Cardiac atrium fibroblast (primary cell): ENCODE measurements at places on chromosomes 5 and 9. TPM values are rescaled to one million over a fixed set of nuclear protein-coding genes. Genes with fewer than 3 reads are reported as not detected.

OR13C3 gene
- not detected in 2 replicates for total RNA-seq

IFNA2 gene
- not detected in 2 replicates for total RNA-seq

PCDHB9 gene
- under 0.01 TPM in 1 of 2 replicates, not detected in the other for total RNA-seq

SLC2A6 gene
- total RNA-seq, result 50.4 and 66.9 TPM in 2 replicates

CCDC192 gene
- not detected in 2 replicates for total RNA-seq

FOXD4L6 gene
- total RNA-seq, result not detected in 2 replicates

UNC13B gene
- total RNA-seq, result 14.8 and 16.2 TPM in 2 replicates
